Osteocyte (in vitro differentiated cells): ENCODE measurements at places on chromosomes 7 and 10. TPM values are rescaled to one million over a fixed set of nuclear protein-coding genes. Genes with fewer than 3 reads are reported as not detected.

- no peak for DNase-seq
These were observed 54.5 kb downstream of the PAX2 start for GRCh38 chr10:100799881-100800280.

DNA sequence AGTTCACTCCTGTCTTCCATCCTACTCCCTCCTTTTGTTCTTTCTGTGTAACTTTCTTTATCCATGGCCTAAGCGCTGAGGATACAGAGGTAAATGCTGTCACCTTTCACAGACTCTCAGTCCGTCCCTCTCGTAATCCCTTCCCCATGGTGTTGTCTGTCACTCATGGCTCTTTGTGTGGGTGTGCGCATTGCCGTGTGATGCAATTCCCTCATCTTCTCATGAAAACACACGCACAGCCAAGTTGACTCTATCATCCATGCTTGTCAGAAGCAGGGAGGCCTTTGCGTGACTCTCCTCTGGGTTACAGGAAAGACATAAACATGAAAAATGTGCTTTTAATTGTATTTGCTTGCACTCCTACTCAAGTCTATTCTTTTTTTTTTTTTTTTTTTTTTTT, 125.6 kb upstream of the C7orf33 start:
- DNase-seq: no peak

The SLC13A1 gene
- not detected in 2 replicates for total RNA-seq

DNA sequence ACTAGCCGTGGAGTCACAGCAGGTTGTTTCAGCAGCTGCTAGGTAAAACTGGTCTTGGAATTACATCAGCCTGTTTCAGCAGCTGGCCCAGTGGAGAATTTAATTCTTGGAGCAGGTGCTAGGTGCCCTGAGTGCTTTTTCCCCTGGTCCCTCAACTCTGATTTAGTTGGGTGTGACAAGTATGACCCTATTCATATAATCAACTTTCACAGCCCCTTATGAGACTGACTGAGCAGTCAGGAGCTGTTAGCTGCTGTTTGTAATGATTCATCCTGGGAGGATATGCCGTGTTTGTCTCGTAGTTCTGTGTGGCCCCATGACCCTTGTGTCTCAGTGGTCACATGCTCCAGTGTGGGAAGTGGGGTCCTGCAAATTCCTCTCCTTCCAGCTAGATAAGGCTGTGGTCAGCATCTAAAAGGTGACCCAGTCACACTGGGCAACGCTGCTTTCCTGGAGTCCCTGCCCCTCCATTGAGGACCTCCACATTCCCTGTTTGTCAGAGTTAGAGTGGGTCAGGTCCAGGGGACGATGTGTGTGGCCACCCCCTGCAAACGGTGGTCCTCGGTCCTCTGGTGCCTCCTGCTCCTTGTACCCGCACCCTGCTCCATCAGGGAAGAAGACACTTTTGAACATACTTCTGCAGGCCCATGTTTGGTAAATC, 28.3 kb downstream of the TBATA start:
- no peak for DNase-seq

DNA sequence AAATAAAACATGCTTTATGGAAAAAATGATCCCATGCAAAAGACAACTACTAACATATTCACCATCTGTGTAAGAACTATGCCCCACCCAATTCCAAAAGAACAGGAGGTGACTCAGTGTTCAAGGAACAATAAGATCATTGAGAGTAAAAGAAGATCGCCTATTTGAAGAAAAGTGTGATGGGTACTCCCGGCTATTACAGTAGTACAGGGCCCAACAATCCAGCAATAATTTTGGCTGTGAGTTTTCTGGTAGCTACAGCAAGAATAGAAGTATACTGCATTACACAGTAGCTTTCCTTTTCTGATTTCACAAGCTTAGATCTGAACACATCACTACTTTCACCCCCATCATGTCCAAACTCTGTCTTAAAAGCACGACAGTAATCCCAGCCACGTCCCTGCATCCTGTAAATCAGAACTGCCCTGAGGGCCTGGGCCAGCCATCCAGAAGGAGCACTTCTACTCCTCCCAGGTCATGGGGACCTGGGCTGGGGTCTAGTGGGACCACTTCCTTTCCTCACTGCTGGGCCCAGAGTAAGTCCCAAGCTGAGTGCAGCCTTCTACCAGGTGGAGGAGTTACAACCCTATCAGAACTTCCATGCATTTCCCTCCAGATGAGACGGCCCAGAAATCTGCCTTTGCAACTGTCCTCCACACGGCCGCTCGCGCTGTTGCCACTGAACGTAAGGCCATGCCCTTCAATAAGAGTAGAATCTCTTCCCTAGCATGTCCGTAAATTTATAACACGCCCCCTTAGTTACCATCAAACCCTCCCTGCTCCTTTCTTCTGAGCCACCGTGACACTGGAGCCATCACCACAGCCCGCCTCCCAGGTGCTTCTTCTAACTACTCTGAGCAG, 7.9 kb downstream of the ESYT2 start:
- DNase-seq: no peak

DNA sequence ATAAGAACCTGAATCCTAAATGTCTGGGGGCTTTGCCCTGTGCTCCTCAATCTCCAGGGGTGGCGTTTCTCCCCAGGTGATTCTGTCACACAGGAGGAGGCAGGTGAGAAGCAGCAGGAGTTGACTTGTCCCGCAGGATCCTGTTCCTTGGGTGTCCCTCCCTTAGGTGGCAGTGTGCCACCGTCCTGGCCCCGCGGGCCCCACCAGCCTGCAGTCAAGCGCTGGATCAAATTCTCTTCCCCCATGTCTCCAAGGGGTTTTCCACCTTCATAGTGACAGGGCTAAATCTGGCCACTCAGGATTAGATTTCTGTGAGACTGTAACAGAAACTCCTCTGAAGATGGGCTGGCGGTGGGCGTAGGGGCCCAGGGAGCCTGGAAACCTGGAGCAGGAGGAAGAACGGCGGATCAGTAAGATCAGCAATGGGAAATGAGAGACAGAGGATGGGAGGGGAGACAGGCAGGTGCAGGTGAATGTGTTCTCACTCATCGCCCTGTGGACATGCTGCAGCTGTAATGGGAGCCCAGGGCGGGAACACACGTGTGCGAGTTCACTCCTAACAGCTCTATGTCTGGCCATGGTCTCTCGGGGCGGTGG, 329.2 kb upstream of the COBL start:
- DNase-seq: peak; percentile 66

DNA sequence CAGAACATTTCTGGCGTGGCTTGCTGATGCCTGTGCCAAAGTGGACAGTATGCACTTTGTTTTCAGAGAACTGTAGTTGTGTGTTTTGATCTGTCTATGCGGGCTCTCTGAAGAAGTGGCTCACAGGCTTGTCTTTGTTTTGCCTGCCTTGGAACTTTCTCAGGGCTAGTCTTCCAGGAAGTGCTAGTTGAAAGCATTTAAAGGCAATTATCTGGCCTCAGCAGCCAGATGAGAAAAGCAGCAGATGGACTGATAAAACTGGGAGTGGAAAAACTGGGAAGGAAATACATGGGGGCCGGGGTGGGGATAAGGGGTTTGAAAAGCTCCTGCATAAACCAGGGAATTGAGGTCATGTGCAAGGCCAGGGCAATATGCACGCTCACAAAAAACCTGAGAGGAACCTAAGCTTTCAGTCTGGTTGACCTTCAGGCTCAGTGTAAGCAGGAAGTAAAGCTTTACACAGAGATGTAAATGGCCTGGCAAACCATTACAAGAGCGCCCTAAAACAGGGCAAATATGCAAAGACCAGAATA, 94.5 kb downstream of the ZNF33B start:
- DNase-seq: no peak

- no peak for DNase-seq
These were observed 5.9 kb downstream of the RET start for GRCh38 chr10:43082746-43083145.

The LRGUK gene
- total RNA-seq: 0.13 and 0.30 TPM in 2 replicates

- DNase-seq: no peak
These were observed 20.7 kb downstream of the NEURL1 start for GRCh38 chr10:103514244-103514643.

The SPDYE17 gene
- total RNA-seq: not detected in 2 replicates

The GPR26 gene
- not detected in 2 replicates for total RNA-seq

- DNase-seq: no peak
These were observed 21.3 kb downstream of the TIAL1 start for GRCh38 chr10:119575506-119575905.

GRCh38 chr10:62250594-62251198, 17.9 kb downstream of the RTKN2 start:
- no peak for DNase-seq

GRCh38 chr10:5544216-5544805, 19.6 kb downstream of the CALML3 start:
- no peak for DNase-seq

GRCh38 chr10:52488606-52489485, 174.8 kb downstream of the DKK1 start:
- DNase-seq: no peak

DNA sequence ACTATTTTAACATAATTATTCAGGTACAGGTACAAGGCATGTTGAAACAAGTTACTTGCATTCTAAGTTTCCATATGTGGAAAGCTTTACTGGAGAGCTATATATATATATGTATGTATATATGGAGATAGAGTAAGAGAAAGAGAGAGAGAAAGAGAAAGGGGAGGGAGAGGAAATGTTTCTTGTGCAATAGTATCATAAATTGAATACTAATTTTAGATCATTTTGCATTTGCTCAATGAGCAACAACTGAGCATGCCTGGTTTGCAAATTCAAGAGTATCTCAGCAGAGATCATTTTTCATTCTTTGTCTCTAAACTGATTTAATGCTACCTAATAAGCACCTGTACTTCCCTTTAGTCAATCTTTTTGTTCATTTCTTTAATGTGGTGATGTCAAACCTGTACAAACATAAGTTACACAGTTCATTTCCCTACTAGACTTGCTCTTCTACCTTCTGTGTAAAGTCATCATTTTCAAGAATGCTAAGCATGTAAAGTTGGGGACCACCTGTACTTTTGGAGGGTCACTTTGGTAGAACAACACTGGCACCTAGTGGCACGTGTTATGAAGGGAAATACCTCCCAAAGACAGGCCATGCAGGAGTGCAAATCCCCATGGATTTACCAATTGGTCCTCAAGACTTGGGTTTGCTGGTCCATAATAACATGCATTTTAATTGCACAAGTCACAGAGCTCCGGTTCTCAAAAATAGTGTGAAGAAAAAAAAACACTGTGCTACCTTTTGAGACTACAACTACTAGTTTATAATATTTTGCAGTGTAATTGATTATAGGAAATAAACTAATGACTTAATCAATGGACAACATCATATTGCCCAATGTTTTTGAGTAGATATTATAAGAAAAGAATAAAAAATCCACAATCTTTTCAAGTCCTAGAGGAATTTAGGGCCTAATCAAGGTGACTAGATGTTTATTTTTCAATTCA, 431.2 kb upstream of the IGFBP3 start:
- no peak for DNase-seq

GRCh38 chr10:2957785-2958184, 109.6 kb upstream of the PFKP start:
- DNase-seq: no peak

- no peak for DNase-seq
These were observed 759.9 kb downstream of the IPMK start for GRCh38 chr10:57507788-57508187.

GRCh38 chr10:73758704-73759511, 14.7 kb downstream of the SEC24C start:
- no peak for DNase-seq

- no peak for DNase-seq
These were observed 12.6 kb downstream of the DPYSL4 start for GRCh38 chr10:132199268-132199853.

DNA sequence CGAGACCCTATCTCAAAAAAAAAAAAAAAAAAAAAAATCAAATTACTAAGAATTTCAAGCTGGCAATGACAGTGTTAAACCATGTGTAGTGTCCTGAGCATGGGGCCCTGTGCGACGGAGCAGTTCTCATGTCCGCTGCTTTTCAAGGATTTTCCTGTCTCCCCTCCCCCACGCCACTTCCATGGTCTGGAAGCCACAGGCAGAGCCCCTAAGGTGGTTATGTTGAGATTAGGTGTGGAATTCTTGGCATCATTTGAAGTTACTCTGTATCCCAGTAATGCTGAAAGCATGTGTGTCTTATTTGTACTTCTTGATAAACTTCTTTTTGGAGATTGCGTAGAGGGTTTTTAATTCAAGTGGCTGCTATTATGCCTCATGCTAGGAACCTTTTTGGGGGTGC, 65.2 kb downstream of the PFKFB3 start:
- no peak for DNase-seq

DNA sequence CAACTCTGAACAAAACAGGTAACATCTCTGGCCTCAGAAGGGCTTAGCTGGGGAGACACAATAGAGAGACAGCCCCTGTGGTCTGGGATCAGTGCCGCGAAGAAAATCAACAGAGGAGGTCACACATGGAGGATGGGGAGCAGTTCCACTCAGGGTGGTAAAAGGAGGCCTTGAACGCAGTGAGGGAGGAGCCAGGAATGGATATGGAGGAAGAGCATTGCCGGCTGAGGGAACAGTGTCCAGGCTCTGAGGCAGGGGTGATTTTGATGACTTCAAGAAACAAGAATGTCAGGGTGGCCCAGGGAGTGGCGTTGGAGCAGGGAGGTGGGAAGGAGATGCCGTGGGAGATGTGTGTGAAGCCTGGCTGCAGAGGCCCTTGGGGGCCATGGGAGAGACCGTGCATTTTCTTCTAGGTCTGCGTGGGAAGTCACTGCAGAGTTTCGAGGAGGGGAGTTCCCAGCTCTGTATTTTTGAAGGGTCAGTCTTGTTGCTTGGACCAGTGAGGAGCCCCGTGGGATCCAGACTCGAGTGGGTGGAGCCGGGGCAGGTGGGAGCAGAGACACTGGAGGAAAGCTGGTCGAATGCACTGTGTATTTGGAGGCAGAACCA, 35.7 kb upstream of the SH2D4B start:
- DNase-seq: no peak

The COBL gene
- not detected in 2 replicates for total RNA-seq

DNA sequence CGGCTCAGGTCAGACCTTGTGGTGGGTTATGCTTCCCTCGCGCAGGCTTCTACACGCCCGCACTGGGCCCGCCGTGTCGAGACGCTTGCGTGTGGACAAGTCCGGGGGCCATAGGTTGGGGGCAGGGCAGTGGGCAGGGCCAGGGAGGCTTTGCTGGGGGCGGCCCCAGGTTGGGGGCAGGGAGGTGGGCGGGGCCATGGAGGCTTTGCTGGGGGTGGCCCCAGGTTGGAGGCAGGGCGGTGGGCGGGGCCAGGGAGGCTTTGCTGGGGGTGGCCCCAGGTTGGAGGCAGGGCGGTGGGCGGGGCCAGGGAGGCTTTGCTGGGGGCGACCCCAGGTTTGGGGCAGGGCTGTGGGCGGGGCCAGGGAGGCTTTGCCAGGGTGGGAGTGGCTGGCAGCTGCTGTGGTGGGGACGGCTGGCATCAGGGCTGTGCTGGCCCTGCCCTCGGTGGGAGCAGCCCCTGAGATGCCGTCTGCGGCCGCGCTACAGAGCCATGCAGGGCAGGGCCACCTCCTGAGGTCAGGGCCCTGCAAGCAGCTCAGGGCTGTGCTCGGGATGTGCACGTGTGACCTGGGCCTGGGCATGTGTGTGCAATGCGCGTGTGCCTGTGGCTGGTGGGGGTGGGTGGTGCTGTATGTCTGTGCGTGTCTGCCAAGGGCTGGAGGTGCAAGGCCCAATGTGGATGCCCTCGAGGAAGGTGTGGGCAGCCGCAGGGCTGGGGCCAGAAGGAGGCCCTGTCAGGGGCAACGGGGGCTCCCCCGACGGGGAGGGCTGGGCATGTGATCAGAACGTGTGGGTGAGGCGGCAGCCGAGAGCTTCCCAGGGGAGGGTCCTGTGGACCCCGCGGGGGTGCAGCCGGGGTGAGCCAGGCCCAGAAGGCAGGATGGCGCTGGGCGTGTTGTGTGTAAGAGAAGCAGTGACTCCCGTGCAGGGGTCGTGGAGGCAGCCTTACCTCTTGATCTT, 72.5 kb upstream of the NKX6-2 start:
- no peak for DNase-seq

The TMEM72 gene
- not detected in 2 replicates for total RNA-seq

GRCh38 chr7:33043501-33044400, 18.8 kb downstream of the NT5C3A start:
- no peak for DNase-seq

The CD36 gene
- total RNA-seq: 0.08 and 0.86 TPM in 2 replicates
